ENCODE measurements at places on chromosomes 3 and 15.

GRCh38 chr15:73078291-73078690 is 26.0 kb downstream of the NEO1 start:
- no peak for DNase-seq

DNA sequence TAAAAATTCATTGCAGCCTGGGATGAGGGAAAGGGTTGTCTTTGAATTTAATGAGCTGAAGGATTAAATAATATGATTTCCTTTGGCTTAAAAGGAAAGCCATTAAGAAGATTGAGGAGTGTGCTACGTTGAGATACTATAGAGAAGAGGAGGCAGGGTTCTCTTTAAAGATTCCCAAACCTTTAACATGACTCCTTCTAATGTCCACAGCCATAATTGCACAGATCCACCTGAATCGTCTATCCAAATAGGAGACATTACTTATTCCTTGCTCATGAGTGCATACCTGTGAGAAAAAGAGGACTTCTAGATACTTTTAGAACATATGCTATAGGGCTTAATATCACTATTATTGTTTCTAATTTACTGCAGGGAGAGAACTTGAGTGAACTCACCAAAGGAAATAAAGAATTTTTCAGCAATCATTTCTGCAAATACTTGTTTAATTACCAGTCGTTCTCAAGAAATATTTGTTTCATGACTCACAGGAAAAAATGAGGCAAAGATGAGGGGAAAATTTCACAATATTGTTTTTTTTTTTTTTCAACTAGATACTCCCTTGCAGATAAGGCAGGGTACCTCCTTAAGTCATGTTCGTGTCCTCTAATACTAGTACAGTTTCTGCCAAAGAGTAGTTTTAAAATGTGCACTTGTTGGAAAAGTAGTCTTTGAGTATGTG is 8.9 kb upstream of the SUCNR1 start:
- peak; percentile 87 for DNase-seq

DNA sequence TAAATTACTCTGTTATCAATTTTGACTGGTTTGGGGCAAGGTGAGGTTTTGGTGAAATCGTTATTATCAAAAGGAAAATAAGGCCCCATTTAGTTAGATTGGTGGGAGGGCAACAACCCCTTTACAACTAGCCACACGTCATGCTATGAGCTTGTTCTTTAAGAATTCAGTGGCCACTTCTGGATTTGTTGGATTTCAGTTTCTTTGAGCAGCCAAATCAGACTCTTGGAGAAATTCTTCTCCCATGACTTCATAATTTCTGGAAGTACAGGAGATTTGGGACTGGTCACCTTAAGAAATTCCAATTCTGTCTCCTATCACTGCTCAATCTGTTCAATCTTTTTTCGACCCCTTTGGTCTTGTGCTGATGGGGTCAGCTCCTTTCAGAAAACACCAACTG is 14.8 kb upstream of the WNT5A start:
- DNase-seq: no peak

GRCh38 chr3:143784446-143784845 is 63.8 kb downstream of the SLC9A9 start:
- DNase-seq: no peak

- no peak for DNase-seq
These were observed 223.6 kb downstream of the SHQ1 start for GRCh38 chr3:72624656-72625055.

GRCh38 chr15:90654233-90655136 is 62.7 kb upstream of the BLM start:
- DNase-seq: no peak

GRCh38 chr3:82496890-82497560 is 735.6 kb upstream of the GBE1 start:
- DNase-seq: no peak

DNA sequence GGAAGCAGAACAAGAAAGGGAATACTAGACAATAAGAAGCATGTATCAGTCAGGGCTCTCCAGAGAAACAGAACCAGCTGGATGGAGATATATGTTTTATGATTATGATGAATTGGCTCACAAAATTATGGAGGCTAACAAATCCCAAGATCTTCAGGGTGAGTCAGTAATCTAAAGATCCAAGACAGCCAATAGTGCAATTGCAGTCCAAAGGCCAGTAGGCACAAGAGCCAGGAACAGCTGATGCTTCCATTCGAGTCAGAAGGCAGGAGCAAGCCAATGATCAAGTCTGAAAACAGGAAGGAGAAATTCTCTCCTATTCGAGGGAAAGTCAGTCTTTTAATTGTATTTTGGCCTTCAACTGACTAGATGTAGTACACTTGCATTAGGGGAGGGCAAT is 164.9 kb upstream of the ST8SIA2 start:
- DNase-seq: no peak

GRCh38 chr15:41809121-41809520 is 18.8 kb upstream of the JMJD7 start:
- DNase-seq: no peak

GRCh38 chr3:178748874-178749273 is 212.6 kb downstream of the KCNMB2 start:
- no peak for DNase-seq

DNA sequence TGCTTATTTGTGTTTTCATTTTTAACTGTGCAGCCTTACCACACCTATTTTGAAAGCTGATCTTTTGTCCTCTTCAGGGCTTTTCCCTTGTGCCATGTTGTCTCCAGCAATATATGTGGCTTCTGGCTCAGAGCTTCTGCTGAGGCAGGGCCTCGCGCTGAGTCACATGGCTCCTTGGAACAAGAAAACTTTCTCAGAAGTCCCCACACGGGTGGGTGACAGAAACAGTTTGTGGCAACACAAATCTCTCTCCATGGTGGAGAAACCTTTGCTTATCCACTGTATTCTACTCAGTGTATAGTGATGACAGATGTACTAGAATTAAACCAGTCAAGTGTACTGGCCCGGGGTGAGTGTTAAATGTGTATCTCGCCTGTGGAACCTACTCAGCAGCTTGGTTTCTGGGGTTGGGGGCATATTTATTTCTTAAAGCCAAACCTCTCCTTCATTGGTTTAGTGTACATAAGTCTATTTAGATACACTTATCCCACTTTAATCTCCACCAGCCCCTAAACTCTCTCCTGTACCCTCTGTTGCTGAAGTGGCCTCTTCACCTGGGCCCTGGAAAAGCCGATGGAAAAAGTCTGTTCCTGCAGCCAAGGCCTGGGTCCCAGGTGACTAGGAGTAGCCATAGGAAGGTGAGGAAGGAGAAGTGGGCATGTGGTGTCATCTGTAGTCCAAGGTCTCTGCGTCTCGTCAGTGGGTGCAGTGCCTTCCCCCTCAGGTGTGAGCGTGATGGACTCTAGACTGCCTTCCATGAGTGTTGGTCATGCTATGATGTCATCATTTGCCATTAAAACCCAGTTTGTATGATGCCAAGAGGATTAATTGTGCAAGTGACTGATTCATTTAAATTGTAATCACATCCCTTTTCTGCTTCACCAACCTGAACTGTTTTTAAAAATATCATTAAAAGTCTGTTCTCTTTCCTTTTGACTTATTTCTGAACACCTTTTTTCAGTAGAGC is 3.2 kb upstream of the FBXL22 start:
- no peak for DNase-seq

DNA sequence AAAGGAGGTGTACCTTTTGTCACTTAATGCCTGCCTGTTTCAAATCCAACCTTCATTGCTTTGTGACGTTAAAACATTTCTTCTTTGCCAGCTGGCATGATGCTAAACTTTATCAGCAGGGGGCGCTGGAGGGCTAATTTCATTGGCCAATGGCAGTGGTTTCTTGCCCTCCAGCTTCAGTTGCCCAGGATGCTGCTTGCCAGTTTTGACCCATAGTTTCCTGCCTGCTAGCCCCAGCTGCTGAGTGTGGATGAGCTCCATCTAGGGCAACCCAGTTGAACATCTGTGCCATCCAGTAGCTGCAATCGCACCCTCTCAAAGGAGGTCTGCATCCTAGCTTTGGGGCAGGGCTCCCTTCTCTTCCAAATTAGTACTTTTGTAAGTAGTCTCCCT is 22.1 kb downstream of the ACKR2 start:
- DNase-seq: no peak

DNA sequence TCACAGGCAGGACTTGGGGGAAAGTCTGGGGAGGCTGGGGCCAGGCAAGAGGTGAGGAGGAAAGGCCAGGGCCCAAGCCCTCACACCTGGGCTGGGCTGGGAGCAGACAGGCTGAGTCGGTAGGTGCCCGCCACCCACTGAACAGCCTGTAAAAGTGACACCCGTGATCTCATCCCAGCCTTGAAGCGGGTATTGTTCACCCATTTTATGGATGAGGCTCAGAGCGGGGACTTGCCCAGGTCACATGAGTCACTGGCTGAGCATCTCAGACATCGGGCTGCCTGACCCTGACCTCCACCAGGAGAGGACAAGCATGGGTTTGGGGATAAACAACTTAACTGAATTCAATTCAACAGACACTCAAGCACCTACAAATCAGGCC is 52.0 kb upstream of the CTSH start:
- DNase-seq: no peak

DNA sequence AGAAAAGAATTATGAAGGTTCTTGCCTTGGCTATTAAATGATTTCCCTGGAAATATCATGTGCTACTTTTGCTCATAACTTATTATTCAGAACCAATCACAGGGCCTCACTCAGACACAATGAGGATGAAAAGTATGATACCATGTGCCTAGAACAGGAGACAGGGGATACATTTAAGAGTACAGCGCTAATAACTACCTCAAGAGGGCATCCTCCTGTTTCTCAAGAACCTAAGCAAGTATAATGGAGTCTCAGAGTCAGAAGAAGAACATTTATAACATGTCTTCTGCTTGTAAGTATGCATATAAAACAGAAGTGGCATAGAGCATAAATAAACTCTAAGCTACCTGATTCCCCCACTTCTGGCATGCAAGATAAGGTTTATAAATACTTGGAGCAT is 125.4 kb upstream of the MME start:
- no peak for DNase-seq

- no peak for DNase-seq
These were observed 277.1 kb upstream of the UMPS start for GRCh38 chr3:124453189-124453588.

DNA sequence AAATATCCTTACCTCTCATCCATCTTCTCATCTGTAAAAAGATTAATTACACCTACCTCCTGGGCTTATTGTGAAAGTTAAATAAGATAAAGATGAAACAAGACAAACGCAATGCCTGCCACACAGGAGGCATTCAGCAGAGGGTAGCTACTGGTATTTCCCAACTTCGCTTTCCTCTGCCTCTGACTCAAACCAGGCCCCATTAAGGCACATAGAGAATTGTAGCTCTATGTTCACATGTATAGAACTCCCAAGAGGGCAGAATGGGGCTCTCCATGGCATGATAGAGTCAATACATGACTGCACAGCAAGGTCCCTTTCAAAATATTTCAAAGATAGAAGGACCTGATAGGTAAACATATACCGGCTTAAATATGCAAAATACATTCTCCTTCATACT is 1.4 kb downstream of the LYSMD2 start:
- DNase-seq: no peak

DNA sequence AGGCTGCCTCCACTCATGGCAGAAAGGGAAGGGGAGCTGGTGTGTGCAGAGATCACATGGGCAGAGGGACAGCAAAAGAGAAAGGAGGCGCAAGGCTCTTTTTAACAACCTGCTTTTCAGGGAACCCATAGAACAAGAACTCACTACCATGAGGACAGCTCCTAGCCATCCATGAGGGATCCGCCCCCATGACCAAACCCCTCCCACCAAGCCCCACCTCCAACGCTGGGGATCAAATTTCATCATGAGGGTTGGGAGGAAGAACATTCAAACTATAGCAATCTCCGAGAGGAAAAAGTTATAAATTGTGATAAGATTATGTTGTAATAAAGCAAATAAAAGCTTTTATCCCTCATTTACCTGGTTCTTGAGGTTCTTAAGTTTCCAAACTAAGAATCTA is 84.7 kb upstream of the LMCD1 start:
- no peak for DNase-seq

DNA sequence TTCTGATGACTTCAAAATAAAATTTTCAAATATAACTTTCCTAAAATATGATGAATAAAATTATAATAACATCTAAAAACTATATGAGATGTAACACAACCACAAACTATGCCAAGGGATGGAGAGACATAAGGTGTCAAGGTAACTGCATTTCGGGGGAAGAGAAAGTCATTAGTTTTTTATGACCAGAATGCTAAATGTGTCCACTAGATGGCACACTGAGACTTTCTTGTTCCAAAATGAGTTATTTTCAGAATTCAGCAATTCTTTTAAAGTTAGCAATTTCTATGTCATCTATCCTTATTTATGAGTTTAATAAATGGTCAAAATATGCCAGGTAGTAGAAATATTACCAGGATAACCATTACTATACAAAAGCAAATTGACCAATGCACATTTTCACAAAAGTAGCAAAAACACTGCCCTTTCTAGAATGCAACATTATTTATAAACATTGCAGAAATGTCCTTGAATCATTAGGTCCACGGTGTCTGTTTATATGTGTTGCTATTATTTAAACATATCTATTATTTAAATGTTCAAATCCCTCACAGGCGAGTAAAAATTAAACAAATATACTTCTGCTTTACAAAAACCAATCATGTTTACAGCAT is 374.2 kb downstream of the PLCL2 start:
- no peak for DNase-seq

DNA sequence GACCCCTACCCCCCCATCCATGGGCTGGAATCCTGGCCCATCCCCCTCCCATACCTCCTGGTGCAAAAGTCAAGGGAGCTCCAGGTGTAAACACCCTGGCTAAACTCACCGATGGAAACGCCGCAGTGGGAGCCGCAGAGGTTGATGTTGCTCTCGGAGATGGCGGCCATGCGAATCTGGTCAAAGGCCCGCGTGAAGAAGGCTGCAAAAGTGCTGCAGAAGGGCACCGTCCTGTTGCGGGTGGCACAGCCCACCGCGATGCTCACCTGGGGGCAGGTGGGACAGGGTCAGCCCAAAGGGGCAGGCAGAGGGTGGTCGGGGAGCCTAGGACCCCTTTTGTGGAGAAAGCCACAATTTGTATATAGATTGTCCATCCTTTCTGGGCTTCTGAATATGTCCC is 26.7 kb downstream of the TKT start:
- DNase-seq: no peak

- no peak for DNase-seq
These were observed 133.2 kb downstream of the LIPC start for GRCh38 chr15:58564981-58565380.

DNA sequence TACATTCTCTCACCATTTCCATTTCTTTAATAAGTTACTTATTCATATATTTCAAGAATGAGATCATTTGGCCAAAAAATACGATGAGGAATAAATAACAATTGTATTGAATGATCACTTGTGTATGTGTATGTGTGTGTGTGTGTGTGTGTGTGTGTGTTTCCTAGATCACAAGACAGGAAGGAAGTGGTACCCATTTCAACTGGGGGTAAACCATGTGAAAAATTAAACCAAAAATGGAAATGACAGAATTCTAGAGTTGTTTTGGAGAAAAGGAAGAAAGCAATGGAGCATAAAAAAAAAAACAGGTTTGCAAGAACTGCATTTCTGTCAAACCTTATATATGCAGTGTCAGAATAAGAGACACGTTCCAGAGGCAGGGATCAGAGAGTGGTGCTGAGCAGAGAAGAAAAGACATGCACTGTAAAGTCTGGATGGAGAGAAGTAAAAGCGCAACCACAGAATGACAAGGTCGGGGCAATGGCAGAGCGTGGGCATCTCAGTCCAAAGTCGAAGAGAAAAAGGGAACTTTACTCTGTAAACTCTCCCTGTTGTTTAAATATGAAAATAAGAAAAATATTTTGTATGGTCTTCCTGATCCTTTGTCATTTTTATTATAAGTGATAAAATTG is 75.5 kb downstream of the PEX5L start:
- DNase-seq: no peak

All from BJ (cell line).